Right cardiac atrium (tissue), 5 donors: ENCODE measurements at places on chromosomes 6 and 20. TPM values are rescaled to one million over a fixed set of nuclear protein-coding genes. Genes with fewer than 3 reads are reported as not detected.

DNA sequence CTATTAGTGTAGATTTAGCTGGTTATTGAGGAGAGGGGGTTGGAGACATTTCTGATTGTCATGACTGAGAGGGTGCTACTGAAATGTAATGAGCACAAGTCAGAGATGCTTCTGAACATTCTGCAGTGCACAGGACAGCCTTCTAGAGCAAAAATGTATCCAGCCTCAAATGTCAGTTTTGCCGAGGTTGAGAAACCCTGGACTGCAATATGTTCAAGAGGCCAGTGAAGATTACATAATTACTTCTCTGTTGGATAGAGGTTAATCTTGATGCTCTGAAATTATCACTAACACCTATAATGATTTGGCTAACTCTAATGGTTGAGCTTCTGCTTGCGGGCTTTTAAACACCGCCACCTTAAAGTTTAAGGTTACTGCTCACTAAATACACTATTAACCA lies 3.4 kb upstream of the DUSP22 start:
- DNase-seq: no peak

DNA sequence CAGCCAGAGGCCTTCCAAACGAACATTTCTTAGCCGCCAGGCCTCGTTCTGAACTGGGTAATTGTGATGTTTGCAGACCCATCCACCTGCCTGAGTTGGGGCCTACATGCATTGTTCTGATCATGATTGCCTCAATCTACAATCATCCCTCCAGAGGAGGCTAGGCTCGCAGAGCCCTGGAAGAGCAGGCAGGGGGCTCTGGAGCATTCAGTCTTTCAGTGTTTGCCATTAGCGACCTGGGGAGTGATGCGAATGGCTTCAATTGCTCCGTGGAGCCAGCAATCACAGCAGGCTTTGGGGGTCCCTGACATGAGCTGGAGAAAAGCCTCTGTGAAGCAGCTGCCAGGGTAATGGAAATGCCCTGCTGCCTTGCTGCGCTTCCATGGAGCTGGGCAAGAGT lies 22.0 kb downstream of the SNAP25 start:
- DNase-seq: no peak

DNA sequence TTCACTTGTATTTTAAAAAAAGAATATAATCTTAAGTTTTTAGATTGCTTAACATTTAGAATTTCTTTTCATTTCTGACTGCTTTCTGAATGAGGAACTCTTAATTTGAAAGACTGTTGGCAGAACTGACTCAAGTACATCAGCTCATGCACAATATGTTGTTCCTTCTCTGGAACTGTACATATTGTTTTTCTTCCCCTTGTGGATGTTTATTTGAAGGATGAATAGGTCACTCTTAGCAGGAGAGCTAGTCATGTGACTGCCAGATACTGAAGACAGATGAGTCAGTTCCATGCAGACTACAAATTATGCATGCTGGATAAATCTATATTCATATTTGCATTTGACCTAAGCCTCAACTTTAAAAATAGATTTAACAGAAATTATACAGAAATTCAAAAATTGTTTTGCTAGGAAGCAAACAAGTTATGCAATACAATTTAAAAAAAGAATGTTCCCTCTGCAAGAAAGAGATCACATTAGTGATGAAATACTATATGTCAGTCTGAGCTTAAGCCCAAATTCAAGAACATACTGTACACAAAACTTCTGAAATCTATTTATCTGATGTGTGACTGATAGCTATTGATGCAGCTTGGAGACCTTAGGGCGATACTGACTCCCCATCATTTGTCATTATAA lies 1274.9 kb upstream of the GJE1 start:
- no peak for DNase-seq

DNA sequence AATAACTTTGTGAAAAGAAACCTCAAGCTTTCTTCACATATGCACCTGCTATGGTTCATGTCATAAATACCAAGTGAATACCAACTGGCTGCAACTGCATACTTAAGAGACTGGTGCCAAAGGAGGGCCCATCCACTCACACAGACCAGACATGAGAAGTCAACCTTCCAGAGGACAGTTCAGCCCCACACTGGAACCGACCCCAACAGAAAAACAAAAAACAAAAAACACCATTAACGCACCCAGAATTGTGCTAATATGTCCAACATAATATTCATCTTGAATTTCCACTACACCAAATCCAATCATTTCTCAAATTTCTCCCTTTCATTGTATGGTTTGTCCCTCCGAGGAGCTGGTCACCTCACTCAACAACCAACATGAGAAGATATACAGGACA lies 42.8 kb downstream of the CHD6 start:
- no peak for DNase-seq

DNA sequence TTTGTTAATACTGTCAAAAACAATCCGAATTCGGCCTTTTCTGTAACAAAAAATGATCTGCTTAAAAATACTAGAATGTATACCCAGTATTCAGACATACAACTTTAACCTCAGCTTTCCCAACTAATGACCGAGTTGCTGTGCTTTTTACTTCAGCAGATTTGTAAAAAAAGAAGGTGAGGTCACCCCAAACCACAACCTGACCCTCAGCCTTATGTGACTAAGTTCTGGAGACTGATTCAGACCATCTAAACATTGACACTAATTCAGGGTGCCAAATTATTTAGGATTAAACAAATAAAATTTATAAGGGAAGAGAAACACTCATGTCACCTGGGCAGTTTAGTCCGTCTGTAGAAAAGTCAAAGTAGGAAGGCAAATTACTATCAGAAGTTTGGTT lies 7.7 kb downstream of the CCN6 start:
- DNase-seq: no peak

DNA sequence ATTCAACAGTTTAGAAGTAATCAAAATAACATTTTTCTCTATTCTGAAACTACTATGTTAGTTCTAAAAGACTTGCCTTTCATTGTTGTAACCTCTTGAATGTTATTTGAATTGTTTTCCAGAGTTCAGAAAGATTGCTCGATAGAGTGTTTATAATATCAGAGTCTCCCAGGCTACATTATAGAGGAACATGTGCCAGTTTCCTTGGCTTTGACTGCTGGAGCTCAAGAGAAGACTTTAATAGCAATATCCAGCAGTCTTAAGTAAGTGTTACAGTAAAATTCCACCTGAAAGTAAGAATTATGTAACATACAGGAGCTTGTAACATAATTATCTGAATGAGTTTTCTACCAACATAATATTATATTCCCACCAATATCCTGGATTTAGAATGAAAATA lies 991.8 kb upstream of the ADGRB3 start:
- DNase-seq: no peak

- no peak for DNase-seq
Observed at GRCh38 chr6:144160431-144161005, 10.2 kb downstream of the STX11 start.

DNA sequence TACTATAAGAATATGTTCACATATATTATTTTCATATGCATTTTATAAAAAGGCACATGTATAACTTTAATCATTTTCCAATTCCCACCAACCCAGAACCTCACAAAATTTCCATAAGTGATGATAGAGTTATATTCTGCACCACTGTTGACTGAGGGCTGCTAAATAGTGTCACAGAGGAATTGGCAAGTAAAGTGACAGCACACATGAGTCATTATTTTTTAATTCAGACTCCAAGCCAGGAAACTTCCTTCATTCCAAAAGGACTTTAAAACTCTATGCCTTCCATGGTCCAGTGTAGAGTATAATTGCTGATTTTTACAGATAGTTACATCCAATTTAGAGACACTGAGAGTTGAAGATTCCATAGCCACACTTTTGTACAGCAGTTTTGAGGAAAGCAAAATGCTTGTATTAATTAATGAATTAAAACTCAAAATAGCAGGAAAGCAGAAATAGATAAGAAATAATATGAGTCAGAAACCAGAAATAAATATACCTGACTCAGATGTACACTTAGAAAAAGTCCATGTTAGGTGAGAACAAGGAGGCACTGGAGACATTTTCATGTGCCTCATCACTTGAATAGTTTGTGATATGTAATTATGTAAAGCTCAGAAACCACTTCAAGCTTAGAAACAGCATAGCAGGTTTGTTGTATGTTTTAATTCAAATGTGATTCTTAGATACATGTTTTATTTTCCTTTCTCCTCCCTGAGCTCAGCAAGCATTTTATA lies 425.2 kb upstream of the OPRM1 start:
- no peak for DNase-seq

GRCh38 chr20:50248104-50248641 lies 57.5 kb downstream of the CEBPB start:
- DNase-seq: no peak

DNA sequence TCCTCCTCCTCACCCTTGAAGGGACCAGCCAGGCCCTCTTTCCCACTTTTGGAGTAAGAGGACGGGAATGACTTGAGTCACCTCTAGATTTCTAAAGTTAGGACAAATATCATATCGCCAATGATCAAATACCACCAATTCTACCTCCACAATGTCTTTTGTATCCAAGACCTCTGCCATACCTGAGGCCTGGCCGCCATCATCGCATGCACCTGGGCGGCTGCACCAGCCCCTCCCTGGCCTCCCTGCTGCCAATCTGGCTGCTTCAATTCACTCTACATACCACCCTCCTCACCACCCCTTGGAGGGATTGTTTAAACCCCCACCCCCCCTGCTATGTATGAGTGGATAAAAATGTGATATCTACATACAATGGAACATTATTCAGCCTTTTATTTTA lies 75.0 kb upstream of the RALY start:
- no peak for DNase-seq

DNA sequence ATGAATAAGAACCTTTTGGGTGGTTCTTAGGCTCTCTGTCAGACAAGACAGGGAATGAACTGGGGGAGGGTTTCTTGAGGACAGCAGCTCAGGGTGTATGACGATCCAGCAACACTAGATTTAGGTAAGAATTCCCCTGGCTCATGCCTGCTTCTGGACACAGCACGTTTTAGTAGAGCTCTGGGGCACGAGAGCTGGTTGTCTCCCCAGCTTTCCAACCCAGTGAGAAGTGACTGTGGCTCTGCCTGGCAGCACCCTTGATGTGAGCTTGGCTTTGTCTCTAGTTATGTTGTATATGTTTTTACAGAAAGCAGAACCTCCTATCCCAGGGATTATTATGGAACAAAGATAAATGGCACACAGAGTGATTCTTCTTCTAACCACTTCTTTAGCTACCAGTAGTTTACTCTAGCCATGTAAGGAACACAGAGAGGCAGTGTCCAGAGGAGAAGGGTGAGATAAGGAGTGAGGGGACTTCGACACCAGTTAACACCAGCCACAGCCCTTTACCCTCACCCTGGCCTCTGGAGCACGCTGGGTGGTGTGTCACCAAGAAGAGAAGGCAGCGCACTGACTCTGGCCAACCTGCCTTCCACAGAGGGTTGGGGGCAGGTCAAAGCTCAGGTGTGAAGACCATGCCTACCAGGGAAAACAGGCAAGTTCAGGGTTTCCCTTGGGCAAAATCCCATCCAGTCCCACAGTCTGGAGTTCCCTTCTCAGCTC lies 3.9 kb downstream of the APOBEC2 start:
- DNase-seq: no peak

- no peak for DNase-seq
Observed at GRCh38 chr6:140988780-140989179, 1143.9 kb upstream of the GJE1 start.

- no peak for DNase-seq
Observed at GRCh38 chr6:1144842-1145767, 166.8 kb upstream of the FOXQ1 start.

DNA sequence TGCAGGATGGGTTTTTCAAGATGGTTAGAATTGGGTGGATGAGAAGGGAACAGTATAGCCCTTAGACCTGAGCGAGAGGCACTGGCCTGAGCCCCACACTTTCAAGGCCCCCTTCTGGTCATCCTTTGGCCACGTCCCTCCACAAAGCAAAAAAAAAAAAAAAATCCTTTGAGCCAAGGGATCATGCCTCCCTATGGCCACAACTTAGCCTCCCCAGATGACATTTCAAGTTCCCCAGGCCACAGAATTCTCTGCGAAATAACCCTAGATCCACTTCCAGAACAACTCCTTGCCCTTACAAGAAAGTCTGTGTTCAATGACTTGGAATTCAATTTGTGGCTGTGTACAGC lies 30.4 kb downstream of the ELOVL2 start:
- DNase-seq: no peak

- no peak for DNase-seq
Observed at GRCh38 chr6:168834801-168835200, 393.8 kb downstream of the SMOC2 start.

DNA sequence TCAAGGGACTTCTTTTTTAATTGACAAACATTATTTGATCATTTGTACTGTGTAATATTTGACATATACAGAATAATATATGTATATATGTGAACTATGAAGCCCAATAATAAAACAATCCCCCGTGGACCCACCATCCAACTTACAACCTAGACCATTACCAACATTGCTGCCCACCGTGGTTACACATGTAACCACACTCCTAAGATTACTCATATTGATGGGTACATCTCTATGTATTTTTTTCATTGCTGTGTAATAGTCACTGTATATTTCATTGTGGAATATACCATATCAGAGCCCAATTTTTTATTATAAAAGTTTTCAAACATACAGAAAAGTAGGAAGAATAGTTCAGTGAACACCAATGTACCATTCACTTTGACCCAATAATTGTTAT lies 94.3 kb downstream of the RTN4IP1 start:
- no peak for DNase-seq

DNA sequence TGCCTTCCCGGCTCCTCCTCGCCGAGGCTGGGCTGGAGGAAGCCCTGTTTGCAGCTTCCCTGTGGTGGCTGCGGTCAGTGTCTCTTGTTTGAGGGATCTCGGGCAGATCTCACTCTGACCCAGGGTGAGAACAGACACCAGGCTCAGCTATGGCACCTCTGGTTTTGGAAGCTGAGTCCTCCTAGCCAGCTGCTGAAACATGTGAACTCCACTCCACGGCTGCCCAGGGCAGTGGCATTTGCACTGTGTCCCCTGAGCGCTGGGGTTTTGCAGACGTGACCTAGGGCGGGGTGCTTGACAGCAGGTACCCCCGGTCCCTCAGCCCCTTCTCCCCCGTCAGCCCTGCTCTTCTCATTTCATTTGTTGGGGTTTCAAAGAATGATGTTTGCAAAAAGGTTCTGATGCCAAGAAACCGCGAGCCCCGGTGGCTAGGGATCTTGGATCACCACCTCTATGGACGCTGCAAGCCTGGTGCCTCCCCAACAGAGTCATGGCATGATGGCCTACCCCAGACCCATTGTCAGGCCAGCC lies 55.0 kb upstream of the DACT2 start:
- DNase-seq: no peak

GRCh38 chr20:5767493-5768098 lies 17.4 kb downstream of the SHLD1 start:
- DNase-seq: no peak

Gene ABHD16B
- polyA plus RNA-seq: 0.54 TPM

Gene PPIL6
- 2.2 TPM for polyA plus RNA-seq

Gene BFSP1
- 0.59 TPM for polyA plus RNA-seq

Gene PDE7B
- 2.9 TPM for polyA plus RNA-seq

Gene C4B
- polyA plus RNA-seq: 41.2 TPM
